ENCODE measurements at places on chromosomes 12 and 14. TPM values are rescaled to one million over a fixed set of nuclear protein-coding genes. Genes with fewer than 3 reads are reported as not detected.
A peak's percentile ranks its signal among the peaks of the same experiment; 100 is the strongest.

The SINHCAF gene
- total RNA-seq, result 81.9 TPM

The ACAD10 gene
- total RNA-seq, result 27.3 TPM

GRCh38 chr14:54566410-54567223 is at the start of gene SAMD4A:
SAMD4A (plus strand) TSS chr14:54567128; CDS start chr14:54567917, 789 bp downstream.
- peak; percentile 75 for DNase-seq

DNA sequence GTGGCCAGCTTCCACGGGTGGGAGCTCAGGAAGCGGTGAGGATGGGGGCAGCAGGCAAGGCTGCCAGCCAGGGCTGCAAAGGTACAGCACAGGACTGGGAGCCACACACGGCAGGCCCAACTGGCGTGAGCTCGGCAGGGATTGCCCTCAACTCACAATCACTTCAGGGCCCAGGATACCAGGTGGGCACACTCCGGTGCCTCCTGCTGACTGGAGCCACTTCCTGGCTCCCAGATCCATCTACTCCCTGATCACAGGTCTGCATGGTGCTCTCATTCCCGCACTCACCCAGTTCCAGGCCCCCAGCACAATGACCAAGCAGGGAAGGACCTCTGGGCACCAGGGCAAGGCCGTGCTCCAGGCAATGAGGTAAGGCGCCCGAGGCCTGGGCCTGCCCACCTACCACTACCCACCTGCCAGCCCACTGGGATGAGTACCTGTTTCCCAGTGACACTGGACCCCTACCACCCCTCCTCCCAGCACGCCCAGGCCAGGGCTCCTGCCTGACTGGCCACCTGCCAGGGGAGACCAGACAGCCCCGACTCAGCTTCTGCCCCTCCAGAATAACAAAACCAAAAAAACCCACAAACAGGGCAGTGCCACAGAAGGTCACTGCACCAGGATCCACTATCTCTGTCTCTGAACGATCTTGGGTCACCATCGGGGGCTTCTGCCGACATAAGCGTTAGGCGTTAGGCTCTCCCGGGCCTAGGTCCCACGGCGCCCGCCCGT is 1.8 kb downstream of the JAG2 start:
- DNase-seq, result no peak

- no peak for DNase-seq
Observed at GRCh38 chr12:120060196-120060595, 56.4 kb downstream of the RAB35 start.

- DNase-seq, result no peak
Observed at GRCh38 chr12:108911915-108912314, 32.0 kb downstream of the DAO start.

- DNase-seq, result no peak
Observed at GRCh38 chr12:24138041-24138440, 188.6 kb upstream of the SOX5 start.

Measured in activated CD8-positive, alpha-beta T cell treated with anti-CD3 and anti-CD28 coated beads, Interleukin-2, amount 10 ng/mL, durations not matched to agents 7 days and 5 days (primary cell).